ENCODE measurements at places on chromosomes 16 and 17.

DNA sequence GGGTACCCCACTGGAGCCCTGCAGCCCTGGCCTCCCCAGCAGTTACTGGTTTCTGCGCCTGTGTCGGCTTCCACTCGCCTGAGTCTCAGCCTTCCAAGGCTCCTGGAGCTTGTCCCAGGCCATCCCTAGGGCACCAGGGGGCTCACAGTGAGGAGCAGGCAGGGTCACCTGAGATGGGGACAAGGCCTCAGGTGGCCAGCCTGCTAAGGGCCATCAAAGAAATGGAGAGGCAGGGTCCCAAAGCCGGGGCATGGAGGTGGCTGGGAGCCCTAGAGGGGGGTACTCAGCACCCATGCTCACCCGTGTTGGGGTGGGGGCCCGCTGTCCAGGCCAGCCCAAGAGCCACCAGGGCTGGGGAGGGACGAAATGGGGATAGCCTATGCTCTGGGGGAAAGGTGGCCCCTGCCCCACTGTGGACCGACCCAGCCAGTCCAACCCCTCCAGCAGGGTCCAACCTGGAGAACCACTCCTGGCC is 1.3 kb downstream of the FASN start:
- DNase-seq = no peak
- peaks cover 11% of the 10 kb centered on the region for H3K36me3 ChIP-seq
- H3K27me3 ChIP-seq = no peaks in the 10 kb centered on the region

DNA sequence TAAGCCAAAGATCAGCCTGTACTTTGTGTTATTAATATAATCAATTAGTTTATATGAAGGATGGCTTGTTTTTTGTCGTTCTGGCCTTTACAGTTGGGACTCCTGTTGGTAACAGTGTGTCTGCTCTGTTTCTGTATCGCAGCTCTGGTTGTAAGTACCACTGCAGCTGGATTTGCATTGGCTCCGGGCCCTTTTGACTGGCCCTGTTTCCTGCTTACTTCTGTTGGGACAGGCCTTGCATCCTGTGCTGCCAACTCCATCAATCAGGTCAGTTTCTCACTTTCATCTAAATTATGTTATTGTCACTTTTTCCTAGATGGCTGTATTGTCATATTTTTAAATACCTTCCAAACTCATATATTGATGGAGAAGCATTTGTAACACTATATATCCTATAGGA is 32.7 kb downstream of the COX10 start:
- H3K4me3 ChIP-seq = no peak overlapping the region
- H3K27ac ChIP-seq = no peak overlapping the region
- peaks cover 4% of the 10 kb centered on the region for H3K36me3 ChIP-seq
- H3K4me1 ChIP-seq = peaks cover 9% of the 10 kb centered on the region
- no peaks in the 10 kb centered on the region for H3K27me3 ChIP-seq
- no peak for DNase-seq

DNA sequence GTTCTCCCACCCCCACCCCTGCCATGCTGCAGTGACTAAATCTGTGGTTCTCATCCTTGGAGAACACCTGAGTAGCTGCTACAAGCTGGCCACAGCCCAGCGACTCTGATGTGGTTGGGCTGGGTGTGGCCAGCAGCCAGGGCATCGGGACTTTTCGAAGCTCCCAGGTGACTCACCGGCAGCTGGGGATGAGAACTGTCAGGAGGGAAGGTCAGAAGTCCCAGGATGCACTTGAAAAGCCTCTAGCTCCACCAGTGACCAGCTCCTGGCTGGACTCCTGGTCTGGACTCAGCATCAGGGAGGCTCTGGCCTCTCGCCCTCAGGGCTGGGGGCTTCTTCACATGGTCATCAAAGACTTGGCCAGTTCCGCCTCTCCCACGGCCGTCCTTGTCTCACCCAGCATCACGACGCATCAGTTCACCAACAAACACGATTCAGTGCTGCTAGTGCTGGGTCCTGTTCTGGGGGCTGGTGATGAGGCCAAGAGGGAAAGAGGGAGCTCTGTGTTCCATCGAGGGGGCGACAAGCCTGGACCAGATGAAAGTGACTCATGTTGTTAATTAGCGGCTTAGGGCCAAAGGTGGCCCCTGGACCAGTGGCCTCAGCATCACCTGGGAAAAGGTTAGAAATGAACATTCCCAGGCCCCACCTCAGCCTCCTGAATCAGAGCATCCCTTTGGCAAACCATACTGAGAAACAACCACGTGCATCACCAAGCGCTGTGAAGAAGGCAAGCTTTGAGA is 3.9 kb upstream of the C17orf99 start:
- peaks cover 15% of the 10 kb centered on the region for H3K36me3 ChIP-seq
- H3K27me3 ChIP-seq = no peaks in the 10 kb centered on the region
- H3K4me3 ChIP-seq = no peak overlapping the region
- peak; percentile 43 for DNase-seq

- H3K36me3 ChIP-seq = no peaks in the 10 kb centered on the region
- no peak overlapping the region for H3K4me3 ChIP-seq
- H3K27me3 ChIP-seq = peaks cover 6% of the 10 kb centered on the region
Observed at GRCh38 chr16:85172455-85173145, 60.3 kb upstream of the CIBAR2 start.

DNA sequence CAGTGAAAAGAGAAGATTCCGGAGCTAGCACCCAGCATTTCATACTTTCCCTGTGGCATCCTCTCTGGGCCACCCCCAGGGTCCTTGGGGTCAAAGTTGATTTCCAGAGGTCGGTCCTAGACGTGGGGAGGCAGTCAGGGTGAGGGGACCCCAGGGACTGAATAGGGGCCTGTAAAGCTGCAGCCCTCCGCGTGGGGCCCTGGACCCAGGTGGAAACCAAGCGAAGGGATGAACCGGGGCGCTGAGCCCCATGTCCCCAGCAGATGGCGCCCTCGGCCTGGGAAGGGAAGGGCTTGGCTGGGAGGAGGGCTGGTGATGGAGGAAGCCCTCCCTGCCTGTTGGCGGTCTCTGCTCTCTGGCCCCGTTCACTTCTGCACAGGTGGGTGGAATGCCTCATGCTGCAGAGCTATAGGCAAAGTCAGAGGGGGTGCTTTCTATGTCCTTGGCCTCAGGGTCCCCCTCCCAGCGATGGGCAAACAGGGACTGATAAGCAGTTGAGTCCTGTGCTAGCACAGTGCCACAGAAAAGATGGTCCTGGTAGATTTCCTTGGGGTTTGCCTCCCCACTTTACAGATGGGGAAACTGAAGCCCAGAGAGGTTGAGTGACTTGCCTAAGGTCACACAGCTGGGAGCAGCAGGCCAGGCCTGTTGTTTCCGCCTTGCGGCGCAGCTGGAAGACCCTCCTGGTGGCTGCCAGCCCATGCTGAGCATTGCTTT is 163.4 kb upstream of the CIBAR2 start:
- H3K27me3 ChIP-seq = no peaks in the 10 kb centered on the region
- DNase-seq = peak; percentile 22
- H3K36me3 ChIP-seq = no peaks in the 10 kb centered on the region
- no peaks in the 10 kb centered on the region for H3K4me1 ChIP-seq
- no peak overlapping the region for H3K4me3 ChIP-seq
- H3K27ac ChIP-seq = no peak overlapping the region

- no peak overlapping the region for H3K27ac ChIP-seq
- H3K27me3 ChIP-seq = no peaks in the 10 kb centered on the region
- DNase-seq = no peak
- no peak overlapping the region for H3K4me3 ChIP-seq
- H3K36me3 ChIP-seq = no peaks in the 10 kb centered on the region
Observed at GRCh38 chr16:8861563-8862308, 7.1 kb downstream of the CARHSP1 start.

- no peaks in the 10 kb centered on the region for H3K27me3 ChIP-seq
- no peaks in the 10 kb centered on the region for H3K36me3 ChIP-seq
- DNase-seq = no peak
- no peak overlapping the region for H3K27ac ChIP-seq
Observed at GRCh38 chr16:15899538-15900100, 11.2 kb upstream of the CEP20 start.

- peak overlapping the region; percentile 64 for H3K27ac ChIP-seq
- H3K27me3 ChIP-seq = no peaks in the 10 kb centered on the region
- DNase-seq = no peak
Observed at GRCh38 chr16:67666032-67666551, 458 bp downstream of the ENKD1 start.

- DNase-seq = no peak
- H3K27ac ChIP-seq = no peak overlapping the region
- H3K36me3 ChIP-seq = no peaks in the 10 kb centered on the region
- no peaks in the 10 kb centered on the region for H3K4me1 ChIP-seq
Observed at GRCh38 chr17:39144416-39144840, 7.0 kb downstream of the PLXDC1 start.

DNA sequence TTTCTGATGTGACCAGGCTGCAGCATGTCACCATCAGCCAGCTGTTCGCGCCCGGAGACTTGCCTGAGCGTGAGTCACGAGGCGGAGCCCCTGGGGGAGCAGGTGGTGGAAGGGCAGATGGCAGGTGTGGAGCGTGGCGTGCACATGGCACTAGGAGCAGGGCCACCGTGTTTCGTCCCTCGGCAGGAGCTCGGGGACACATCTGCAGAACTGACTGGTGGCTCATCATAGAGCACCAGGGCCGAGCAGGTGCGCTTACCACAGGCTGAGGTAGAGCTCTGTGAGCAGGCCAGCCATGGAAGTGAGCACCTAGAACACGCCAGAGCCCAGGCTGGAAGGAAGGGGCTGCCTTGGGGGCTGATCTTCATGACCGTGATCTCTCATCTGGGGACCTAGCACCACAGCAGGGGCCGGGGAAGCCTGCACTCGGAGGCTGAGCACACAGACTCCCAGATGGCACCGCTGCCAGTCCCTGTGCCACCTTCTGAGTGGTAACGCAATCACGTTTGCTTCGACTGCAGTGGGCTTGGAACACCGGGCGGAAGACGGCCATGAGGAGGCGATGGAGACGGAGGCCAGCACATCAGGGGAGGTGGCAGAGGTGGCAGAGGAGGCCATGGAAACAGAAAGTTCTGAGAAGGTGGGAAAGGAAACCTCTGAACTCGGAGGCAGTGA is 61.8 kb upstream of the ENDOV start:
- DNase-seq = no peak
- no peak overlapping the region for H3K27ac ChIP-seq
- no peak overlapping the region for H3K4me3 ChIP-seq

GRCh38 chr17:74201250-74201649 is 2.2 kb upstream of the RPL38 start:
- peaks cover 7% of the 10 kb centered on the region for H3K27me3 ChIP-seq
- DNase-seq = no peak
- H3K27ac ChIP-seq = no peak overlapping the region
- peaks cover 15% of the 10 kb centered on the region for H3K36me3 ChIP-seq

DNA sequence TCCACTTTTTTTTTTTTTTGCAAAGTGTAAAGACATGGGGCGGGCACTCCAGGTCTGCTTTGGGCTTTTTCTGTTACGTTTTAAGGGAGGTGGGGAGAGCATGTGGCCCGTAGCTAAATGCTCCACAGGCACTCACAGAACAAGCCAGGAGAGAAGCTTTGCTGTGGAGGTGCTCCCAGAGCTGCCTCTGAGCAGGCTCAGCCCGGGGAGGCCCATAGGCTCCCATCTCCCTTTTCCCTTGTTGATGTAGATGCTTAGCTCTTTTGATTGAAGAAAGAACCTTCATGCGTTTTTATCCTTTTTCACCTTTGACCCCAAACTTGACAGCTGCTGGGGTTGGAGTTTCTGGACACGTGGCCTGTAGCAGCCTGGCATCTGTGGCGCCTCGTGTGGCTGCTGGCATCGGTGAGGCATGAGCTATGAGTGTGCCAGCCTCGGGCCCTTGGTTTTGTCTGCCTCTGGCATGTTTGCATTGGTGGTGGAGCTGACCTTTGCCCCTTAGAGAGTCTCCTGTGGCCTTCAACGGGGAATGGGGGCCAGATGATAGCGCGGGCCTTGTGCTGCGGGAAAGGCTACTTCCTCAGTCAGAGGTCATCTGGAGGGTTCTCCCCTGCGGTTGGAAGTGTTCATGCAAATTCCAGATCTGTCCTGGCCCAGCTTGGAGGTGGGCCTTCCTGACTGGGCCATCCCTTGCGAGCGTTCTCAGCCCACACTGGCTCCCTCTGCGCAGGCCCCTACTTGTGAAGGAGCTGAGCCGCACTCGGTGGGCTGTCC is 20.0 kb upstream of the IL17C start:
- peak overlapping the region; percentile 65 for H3K27ac ChIP-seq
- no peak overlapping the region for H3K4me3 ChIP-seq
- H3K36me3 ChIP-seq = peaks cover 35% of the 10 kb centered on the region
- no peak for DNase-seq

GRCh38 chr17:45299361-45299760 is 17.5 kb downstream of the MAP3K14 start:
- H3K36me3 ChIP-seq = peaks cover 9% of the 10 kb centered on the region
- no peak overlapping the region for H3K4me3 ChIP-seq
- H3K27ac ChIP-seq = no peak overlapping the region

- peaks cover 5% of the 10 kb centered on the region for H3K27me3 ChIP-seq
- no peak for DNase-seq
- no peak overlapping the region for H3K4me3 ChIP-seq
- no peaks in the 10 kb centered on the region for H3K4me1 ChIP-seq
- no peak overlapping the region for H3K27ac ChIP-seq
- H3K36me3 ChIP-seq = no peaks in the 10 kb centered on the region
Observed at GRCh38 chr17:6134721-6135120, 64.5 kb downstream of the WSCD1 start.

GRCh38 chr17:17141860-17142552 is 64.1 kb downstream of the PLD6 start:
- H3K4me1 ChIP-seq = peaks cover 9% of the 10 kb centered on the region
- peaks cover 60% of the 10 kb centered on the region for H3K36me3 ChIP-seq
- no peak overlapping the region for H3K27ac ChIP-seq
- no peak overlapping the region for H3K4me3 ChIP-seq

DNA sequence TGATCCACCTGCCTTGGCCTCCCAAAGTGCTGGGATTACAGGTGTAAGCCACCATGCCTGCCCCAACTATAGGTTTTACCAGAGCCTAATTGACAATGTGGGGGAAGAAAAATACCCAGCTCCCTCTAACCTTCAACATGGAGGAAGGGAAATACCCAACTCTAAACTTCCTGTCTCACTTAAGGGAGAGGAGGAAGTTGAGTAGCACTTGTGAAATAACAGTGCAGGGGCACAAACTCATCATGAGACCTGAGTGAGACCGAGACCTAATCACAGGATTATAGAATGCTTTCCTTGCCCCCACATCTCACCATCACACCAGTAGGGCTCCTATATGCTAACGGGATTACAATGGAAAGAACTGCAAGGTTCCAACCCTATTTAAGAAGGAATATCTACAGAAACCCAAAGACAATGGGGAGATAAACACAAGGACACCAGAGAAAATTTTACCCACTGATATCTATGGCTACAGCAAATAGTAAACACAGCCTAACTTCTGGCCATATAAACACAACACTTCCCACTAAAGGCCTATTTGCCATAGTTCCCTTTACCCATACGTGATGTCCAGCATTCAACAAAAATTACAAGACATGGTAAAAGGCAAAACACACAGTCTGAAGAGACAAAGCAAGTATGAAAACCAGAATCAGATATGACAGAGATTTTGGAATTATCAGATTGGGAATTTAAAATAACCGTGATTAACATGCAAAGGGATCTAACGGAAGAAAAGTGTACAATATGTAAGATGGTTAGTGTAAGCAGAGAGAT is 26.9 kb downstream of the OR3A1 start:
- no peak overlapping the region for H3K4me3 ChIP-seq
- no peaks in the 10 kb centered on the region for H3K4me1 ChIP-seq
- H3K36me3 ChIP-seq = no peaks in the 10 kb centered on the region
- no peaks in the 10 kb centered on the region for H3K27me3 ChIP-seq
- DNase-seq = no peak
- H3K27ac ChIP-seq = no peak overlapping the region

GRCh38 chr17:66191593-66192377 is at the start of gene CEP112:
Gene CEP112 (minus strand): TSS chr17:66192133.
- peaks cover 20% of the 10 kb centered on the region for H3K4me1 ChIP-seq
- H3K4me3 ChIP-seq = peak within 1 kb of the TSS; percentile 47
- H3K27ac ChIP-seq = peak within 1 kb of the TSS; percentile 58
- peak; percentile 86 for DNase-seq
- no peaks in the 10 kb centered on the region for H3K27me3 ChIP-seq

Measured in CD4-positive, alpha-beta memory T cell (primary cell).